Tibial nerve (tissue), 4 donors: ENCODE measurements at places on chromosomes 7 and 10.
A peak's percentile ranks its signal among the peaks of the same experiment; 100 is the strongest.

- no peak for DNase-seq
These were observed 7.5 kb upstream of the SH2D4B start for GRCh38 chr10:80530251-80530650.

- no peak for DNase-seq
These were observed 10.4 kb upstream of the FAS start for GRCh38 chr10:88980247-88980646.

GRCh38 chr10:43352951-43353350 is 18.5 kb upstream of the FXYD4 start:
- DNase-seq, result no peak

GRCh38 chr7:122901250-122901649 is 15.0 kb upstream of the CADPS2 start:
- no peak for DNase-seq

GRCh38 chr10:133154996-133155778 is 4.8 kb upstream of the KNDC1 start:
- DNase-seq, result no peak

DNA sequence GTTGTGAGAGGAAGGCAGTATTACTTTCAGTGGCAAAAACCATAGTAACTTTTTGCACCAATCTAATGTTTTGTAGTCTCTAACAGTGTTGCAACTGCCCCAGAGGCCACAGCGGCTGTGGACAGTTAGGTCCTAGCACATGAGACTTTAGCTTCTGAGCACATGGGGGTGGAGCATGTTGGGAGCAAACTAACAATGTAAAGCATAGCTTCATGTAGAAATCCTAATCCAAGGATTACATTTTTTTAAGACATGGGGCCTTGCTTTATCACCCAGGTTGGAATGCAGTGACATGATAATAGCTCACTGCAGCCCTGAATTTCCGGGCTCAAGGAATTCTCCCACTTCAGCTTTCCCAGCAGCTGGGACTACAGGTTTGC is 49.0 kb downstream of the LAMB1 start:
- DNase-seq, result no peak

DNA sequence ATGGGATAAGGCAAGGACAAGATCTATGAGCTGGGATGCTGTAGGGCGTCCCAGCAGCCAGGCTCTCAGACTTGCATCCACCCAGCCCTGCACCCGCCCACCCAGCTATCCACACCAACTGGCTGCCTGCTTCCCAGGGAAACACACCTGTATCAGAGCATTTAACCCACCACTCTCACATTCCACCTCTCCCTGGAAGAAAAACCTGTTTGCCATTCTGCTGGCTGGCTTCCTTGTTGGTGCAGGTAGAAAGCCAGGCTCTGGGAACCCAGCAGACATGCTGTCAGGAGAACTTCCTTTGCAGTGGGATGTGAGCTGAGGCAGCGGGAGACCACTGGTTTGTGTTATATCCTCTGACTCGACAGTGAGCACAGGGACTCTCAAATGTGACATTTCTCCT is 67.0 kb downstream of the FAM241B start:
- DNase-seq, result no peak

GRCh38 chr10:62635127-62635526 is 169.4 kb upstream of the ADO start:
- DNase-seq, result no peak

GRCh38 chr7:151250181-151251132 is 2.0 kb upstream of the SMARCD3 start:
- DNase-seq, result no peak

DNA sequence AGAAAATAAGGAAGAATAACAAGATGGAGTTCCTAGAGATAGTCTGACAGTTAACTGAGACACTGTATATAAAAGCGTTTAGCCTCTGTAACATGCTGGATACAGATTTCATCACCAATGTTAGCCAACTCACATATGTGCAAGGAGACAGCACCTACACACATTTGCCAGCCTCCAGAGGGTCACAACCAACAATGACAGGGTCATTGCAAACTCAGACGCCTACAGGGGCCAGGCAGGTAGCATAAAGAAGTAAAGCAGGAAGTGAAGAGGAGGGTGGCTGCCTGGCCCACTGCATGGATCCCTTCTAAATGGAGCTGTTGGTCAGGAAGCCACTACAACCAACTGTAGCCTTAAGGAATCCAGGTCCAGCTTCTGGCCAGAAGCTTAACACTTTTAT is 50.4 kb downstream of the NRAP start:
- DNase-seq, result no peak

GRCh38 chr7:126656165-126656564 is 596.6 kb downstream of the GRM8 start:
- DNase-seq, result no peak

DNA sequence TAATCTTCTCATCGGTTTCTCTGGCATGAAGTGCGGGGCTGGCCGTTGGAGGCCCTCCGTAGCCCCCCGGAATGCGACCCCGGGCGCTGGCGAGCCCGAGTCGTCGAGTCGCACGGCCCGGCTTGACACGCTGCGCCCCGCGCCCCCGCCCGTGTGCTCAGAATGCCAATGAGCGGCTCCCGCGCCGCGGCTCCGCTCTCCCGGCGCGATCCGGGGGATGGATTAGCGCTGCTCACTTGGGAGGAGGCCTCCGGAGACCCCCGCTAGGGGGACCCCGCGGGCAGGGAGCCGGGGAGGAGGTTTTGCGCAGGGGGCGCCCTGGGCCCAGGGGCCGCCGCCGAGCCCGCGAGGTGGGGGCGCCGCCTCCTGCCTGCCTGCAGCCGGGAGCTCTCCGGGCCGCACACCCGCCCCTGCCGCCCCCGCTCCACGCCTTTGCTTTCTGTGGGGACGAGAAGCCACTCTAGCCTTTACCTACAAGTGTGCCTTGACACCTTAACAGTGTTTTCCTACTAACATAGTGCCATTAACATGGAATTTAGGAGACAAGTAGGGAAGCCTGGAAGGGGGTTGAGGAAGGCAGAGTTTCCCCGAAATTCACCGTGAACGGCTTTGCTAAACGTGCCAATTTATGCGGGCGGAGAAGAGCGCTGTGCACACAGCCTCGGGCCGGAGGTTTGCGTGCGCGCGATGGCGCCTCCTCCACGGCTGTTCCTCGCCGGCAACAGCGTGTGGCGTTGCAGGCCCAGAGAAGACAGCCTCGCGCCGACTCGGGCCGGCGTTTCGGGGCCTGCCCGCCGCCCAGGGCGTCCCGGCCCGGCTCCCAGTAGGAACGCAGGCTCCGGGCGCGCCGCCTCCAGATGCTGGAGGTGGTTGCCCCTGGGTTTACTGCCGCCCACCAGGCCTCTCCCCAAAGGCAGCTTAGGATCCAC is 7.1 kb downstream of the SHH start:
- no peak for DNase-seq

GRCh38 chr10:17062955-17063484 is 66.6 kb downstream of the CUBN start:
- peak; percentile 43 for DNase-seq

DNA sequence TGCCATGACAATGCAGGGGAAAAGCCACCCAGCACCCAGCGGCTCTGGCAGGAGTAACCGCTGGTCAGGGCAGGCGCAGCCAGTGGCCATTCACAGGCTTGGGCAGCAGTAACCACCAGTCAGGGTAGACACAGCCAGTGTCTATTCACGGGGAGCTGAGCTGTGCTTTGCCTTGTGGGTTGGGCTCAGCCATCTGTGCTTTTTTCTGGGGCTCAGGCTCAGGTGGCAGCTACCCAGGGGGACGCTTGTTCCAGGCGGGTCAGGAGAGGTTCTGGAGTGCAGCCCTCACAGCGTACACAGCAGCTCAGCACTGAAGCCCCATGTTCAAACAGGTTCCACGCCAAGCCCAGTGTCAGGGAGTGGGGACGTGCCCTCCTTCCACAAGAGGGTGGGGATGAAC is 28.5 kb downstream of the FOXL3 start:
- DNase-seq, result no peak

- DNase-seq, result no peak
These were observed 66.1 kb downstream of the RBM33 start for GRCh38 chr7:155710530-155710929.

GRCh38 chr10:71629131-71629530 is 90.4 kb downstream of the C10orf105 start:
- no peak for DNase-seq

GRCh38 chr7:117091721-117092120 is 138.4 kb downstream of the ST7 start:
- DNase-seq, result no peak

- DNase-seq, result no peak
These were observed 30.8 kb downstream of the KCNH2 start for GRCh38 chr7:150947241-150947745.

GRCh38 chr7:17534348-17534747 is 235.9 kb downstream of the AHR start:
- DNase-seq, result no peak

DNA sequence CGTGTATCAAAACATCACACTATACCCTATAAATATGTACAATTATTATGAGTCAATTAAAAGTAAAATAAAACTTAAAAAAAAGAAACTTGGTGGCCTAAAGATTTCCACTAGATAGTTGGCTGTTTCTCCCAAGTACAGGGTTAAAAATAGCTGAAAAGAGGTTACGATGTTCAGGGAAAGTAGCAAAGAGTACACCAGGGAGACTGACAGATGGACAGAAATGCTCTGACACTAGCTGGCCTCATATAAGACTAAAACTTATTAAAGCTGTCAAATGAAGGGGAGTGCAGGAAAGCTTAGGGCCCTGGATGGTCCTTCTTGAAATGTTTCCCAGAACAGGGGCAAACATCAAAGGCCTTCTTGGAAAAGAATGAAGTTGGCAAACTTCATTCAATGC is 51.3 kb downstream of the TCAF1 start:
- no peak for DNase-seq

GRCh38 chr10:34339816-34340553 is 475.1 kb downstream of the PARD3 start:
- DNase-seq, result no peak

DNA sequence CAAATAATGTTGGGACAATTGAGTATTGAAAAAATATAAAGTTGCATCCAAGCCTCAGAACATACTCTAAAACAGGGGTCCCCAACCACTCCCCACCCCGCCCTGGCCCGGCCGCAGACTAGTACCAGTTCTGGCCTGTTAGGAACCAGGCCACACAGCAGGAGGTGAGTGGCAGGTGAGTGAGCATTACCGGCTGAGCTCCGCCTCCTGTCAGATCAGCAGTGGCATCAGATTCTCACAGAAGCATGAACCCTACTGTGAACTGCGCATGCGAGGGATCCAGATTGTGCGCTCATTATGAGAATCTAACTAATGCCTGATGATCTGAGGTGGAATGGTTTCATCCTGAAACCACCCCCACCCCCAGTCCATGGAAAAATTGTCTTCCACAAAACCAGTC is 19.4 kb downstream of the HIPK2 start:
- no peak for DNase-seq

DNA sequence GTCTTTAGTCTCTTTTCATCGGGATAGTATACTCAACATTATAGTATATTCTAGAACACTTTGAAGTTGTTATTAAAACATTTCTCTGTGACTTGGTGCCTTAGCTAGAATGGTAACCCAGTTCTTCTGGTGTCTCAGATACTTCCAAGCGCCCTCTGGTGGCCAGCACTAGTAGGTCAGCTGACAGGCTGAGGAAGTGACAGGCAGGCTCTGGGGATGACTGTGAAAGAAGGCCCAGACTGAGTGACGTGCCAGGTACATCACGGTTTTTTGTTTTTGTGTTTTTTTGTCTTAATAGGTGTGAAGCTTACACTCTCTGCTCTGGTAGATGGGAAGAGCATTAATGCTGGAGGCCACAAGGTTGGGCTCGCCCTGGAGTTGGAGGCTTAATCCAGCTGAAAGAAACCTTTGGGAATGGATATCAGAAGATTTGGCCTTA is 5.1 kb downstream of the COMTD1 start:
- peak; percentile 96 for DNase-seq
